ENCODE measurements at places on chromosomes 4 and X.

- DNase-seq: no peak
Measured at GRCh38 chrX:15724911-15725310, 13.2 kb upstream of the CA5B start.

DNA sequence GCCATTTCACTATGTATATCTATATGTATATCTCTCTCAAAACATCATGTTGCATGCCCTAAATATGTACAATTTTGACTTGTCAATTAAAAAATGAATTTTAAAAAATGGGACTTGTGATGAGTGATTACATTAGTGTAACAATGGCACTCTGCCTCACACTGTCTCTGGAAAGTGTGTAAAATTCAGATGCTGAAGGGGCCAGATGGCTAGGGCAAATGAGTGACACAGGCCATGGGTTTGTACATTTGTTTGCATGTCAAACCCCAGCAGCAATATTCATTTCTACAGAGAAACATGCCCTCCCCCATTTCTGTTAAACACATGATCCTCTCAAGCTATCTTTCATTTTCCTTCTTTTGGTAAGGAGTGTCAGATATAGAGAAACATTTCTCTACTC is 8.1 kb downstream of the SCARB2 start:
- DNase-seq: no peak

DNA sequence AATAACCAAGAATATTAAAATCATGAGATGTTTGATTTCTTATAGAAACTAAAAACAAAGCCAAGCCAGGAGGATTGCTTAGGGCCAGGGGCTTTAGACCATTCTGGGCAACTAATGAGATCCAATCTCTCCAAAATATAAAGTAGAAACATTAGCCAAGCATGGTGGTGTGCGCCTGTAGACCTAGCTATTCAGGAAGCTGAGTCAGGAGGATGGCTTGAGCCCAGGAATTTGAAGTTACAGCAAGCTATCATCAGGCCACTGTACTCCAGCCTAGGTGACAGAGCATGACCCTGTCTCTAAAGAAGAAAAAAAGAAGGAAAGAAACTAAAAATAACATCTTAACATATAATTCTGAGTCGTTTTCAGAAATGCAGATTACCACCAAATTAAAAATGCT is 96.7 kb downstream of the NAF1 start:
- no peak for DNase-seq

GRCh38 chrX:149374751-149375150 is 130.4 kb downstream of the IDS start:
- DNase-seq: no peak

DNA sequence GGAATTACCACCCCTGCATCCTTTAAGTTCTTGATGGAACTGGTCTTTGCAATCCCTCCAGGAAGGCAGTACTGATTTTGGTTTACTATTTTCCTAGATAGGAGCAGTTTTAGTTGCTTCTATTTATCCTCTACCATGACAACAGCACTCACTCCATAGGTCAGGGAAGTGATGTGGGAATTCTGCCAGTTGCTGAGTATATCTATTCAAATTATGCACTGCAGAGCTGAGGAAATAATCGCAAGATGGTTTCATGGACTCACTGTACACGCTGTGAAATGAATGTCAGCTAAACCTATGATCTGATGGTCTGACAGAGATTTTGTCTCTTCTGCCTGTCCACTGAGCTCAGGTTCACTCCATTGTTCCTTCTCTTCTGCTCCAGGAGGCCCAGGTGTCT is 135.8 kb downstream of the FAAH2 start:
- no peak for DNase-seq

GRCh38 chr4:14254252-14254651 is 626.7 kb upstream of the BOD1L1 start:
- no peak for DNase-seq

- DNase-seq: no peak
Measured at GRCh38 chrX:136202889-136203288, 48.3 kb downstream of the MAP7D3 start.

- no peak for DNase-seq
Measured at GRCh38 chr4:76799140-76799539, 98.8 kb downstream of the SOWAHB start.

DNA sequence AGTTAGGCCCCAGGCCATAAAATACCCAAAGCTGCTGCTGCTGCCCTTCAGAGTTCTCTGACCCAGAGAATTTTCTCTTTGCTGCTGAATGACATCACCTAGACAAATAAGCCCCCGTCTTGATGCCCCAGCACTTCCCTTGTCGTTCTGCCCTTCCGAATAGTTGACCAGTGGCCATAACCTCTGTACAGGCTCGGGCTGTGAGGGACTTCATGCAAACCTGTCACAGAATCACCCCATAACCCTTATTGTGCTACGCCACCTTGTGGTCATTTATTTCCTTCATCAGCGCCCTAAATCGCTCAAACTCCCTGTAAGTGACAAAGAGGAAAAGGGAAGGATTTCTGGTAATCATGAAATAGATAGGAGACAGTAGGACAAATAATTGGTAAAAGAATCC is 18.8 kb downstream of the SPACA5 start:
- DNase-seq: no peak

DNA sequence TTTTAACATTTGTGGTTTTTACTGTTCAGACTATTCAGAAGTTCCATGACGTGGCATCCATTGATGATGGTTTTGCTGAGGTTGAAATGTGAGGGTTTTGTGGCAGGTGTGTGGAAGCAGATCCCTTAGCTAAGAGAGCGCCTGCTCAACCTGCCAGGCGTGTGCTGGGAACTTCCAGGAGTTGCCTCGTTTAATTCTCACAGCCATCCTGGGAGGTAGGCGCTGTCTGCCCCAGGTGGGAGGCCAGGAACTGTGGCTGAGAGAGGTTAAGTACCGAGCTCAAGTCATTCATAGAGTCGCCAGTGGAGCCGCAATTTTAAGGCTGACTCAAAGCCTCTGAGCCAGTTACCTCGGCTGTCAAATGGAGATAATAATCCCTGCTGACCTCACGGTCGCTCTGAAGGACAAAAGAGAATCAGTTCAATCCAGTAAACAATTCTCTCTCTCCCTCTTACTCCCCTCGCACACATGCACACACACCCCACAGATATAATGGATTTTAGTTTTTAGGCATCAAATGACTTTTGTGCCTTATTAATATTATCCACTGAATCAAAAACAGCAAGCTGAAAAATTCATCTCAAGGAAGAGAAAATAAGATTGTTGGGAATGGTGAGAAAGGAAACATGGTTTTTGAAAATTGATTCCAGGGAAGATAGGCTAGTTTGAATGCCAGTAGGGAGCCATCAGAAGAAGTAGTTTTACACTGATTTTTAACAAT is 171.3 kb downstream of the PTTG2 start:
- DNase-seq: no peak

DNA sequence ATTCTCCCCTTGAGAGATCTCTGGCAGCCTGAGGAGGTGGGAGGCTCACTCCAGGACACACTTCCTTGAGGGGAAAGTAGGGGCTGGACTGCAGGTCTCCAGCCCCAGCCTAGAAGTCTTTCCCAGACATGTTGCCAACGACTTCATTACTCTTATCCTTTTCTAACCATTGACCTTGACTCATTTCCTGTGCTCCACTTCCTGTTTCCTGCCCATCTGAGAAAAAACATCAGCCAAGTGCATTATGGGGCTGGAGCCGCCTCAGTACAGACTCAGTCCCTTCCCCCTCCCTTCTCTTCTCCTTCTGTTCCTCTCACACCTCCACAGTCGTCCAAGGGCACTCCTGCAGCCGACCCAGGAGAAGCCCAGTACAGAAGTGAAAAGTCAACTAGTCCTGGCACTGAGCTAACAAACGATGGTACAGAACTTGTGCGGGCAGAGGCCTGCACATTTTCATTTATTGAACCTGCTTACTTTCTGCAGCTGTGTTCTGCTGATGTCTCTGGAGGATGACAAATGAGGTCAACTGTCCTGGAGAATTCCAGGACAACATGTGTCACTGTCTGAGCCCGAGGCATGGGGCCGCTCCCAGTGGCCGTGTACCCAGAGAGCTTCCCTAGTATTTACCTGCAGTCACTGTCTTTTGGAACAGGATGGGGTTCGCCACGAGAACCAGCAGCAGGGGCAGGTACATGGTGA is 20.1 kb downstream of the GPR143 start:
- no peak for DNase-seq

DNA sequence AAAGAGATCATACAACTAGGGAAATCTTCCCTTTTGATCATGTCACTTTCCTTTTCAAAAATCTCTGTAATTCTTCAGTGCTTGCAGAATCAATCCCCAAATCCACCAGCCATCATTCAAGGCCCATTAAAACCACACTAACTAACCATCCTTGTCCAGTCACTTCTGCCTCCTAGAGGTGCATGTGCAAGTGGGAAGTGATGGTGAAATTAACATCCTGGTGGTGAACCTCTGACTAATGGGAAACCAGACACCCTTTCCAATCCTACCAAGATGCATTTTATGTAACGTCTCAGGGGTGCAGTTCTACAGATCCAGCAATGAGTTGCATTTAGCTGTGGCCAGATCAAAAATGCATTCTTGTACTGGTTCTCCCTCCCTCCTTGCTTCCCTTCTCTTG is 341.8 kb downstream of the RAPGEF2 start:
- no peak for DNase-seq

- DNase-seq: no peak
Measured at GRCh38 chr4:110518889-110519490, 43.0 kb downstream of the ENPEP start.

DNA sequence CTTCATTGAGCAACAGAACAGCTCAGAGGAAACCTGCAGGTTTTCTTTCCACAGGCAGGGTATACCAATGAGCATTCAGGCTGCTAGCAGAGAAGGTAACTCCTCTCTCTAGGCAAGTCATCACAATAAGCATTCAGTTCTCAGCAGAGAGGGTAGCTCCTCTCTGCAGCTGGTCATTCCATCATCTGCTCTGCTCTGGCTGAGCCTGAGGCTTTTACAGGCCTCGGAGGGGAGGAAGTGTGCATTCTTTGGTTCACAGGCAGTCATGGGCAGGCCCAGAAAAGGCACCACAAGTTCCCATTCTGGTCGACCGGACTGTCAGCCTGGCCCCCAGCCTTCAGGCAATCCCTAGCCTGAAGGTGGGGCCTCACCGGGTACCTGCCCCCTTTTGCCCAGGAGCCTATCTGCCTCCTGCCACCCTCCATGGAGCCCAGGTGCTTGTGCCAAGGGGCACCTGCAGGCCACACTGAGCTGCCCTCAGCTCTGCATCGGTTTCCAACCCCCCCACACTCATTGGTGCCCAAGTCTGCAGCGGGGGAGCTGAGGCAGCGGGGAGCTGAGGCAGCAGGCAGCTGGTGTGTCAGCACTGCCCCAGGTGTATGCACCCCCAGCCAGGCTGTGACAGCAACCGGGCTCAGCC is 83.1 kb downstream of the PRDM5 start:
- no peak for DNase-seq

DNA sequence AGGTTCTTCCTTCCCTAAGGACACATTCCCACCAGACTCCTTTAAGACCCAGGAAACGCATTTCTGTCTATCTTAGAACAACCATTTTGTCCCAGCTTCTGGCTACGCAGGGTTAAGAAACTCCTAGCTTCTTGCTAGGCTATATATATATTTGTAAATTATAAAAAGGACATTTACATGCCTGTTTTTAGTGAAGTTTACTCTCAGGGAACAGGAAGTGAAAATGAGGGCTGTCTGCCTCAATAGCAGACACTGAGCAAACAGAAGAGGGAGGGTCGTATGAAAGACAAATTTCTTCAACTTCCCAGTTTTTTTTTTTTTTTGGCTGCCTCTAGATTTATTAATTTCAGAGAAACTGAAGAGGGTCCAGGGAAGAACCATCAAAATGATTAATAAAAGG is 9.3 kb upstream of the FRMPD3 start:
- no peak for DNase-seq

DNA sequence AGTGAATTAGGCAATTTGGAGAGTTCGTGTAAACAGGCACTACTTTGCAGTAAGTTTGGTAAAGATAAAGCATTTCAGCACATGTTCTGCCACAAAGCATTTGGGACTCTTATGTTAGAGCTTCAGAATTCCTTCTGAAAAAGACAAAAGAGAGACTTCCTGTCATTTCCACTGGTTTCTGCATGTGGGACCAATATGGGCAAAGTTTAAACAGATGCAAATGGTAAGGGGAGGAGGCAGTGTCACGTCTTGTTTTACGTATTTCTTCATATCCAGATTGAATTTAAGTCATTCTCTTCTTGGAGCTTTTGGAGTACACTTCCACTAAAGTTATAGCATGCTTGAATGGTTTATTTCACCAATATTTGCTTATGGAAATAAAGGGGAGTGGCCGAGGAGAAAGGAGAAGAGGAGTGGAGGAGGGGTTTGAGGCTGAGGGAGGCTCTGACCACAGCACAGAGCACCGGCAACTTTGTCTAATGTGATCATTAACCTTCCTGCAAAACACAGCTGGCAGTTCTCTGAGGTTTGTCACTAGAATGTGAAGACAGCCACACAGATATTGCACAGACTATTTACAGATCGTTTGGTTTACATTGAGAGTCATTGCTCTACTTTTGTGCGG is at the start of gene APELA:
APELA (plus strand) TSS at position 479 of the 625 bp plus-strand sequence. CDS start 154 bp downstream, outside the sequence.
- no peak for DNase-seq

- no peak for DNase-seq
Measured at GRCh38 chrX:37894725-37895124, 47.4 kb upstream of the DYNLT3 start.

DNA sequence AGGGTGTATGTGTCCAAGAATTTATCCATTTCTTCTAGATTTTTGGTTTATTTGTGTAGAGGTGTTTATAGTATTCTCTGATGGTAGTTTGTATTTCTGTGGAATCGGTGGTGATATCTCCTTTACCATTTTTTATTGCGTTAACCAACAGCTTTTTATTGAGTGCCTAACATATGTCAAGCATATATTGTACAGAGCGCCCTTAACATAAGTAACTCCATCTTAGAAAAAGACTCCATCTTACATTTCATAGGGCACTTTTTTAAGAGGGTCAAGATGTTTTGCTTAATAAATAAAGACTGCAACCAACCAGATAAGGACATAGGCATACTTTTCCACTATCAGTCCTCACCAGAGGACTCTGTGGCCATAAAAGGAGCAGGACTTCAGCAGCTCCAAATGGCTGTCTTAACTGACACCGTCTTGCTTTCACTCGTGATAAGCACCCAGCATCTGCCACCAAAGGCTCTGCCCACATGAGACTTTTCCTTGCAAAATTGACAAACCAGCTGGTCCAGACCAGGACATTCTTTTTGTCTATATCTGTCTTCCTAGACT is 75.0 kb downstream of the HS6ST2 start:
- no peak for DNase-seq

DNA sequence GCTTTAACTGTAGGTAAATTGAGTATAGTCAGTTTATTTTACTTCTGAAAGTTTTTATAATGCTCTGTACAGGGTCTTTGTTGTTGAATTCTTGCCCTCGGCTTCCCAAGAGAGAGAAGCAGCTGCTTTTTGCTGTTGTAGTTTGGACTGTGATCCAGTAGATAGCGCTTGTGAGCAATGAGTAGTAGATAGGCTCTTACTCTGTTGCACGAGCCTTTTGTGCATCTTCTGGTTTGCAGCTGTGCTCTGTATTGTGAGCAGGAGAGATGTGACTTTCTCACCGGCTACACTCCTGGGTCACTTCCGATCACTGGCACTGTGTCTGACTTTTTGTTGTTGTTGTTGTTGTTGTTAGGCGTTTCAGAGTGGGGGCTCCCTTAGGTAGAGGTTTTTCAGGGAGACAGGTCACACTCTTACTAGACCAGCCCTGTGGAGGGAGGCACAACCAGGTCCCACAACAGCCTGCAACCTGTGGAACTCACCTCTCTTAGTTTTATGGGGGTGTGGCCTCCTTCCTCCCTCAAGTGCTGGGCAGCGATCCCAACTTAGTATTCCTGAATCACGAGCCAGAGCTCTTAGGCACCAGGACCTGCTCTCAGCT is 822.1 kb upstream of the GALNTL6 start:
- DNase-seq: no peak

GRCh38 chrX:10101269-10101668 is 55.5 kb upstream of the CLCN4 start:
- DNase-seq: no peak

GRCh38 chrX:46712764-46713163 is 46.2 kb downstream of the SLC9A7 start:
- DNase-seq: no peak
